T-cell (primary cell): ENCODE measurements at places on chromosomes 12 and 14. TPM values are rescaled to one million over a fixed set of nuclear protein-coding genes. Genes with fewer than 3 reads are reported as not detected.

- no peak for DNase-seq
Measured at GRCh38 chr12:124463341-124463921, 104.0 kb downstream of the NCOR2 start.

The SRP54 gene
- 41.5 TPM for total RNA-seq

- DNase-seq, result no peak
Measured at GRCh38 chr14:59020382-59020781, 168.1 kb upstream of the DAAM1 start.

The OVCH1 gene
- total RNA-seq, result not detected

DNA sequence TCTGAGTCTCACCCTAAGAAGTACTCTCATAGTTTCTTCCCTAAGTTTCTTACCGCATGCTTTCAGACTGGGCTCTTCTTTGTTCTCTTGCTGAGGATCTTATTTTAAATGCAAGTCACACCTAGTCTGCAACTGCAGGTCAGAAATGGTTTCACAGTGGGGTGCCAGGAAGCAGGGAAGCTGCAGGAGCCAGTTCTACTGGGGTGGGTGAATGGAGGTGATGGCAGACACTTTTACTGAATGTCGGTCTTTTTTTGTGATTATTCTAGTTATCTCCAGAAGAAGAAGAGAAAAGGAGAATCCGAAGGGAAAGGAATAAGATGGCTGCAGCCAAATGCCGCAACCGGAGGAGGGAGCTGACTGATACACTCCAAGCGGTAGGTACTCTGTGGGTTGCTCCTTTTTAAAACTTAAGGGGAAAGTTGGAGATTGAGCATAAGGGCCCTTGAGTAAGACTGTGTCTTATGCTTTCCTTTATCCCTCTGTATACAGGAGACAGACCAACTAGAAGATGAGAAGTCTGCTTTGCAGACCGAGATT is 1.7 kb downstream of the FOS start:
- DNase-seq, result no peak

GRCh38 chr14:20681348-20682126 is 2.8 kb upstream of the RNASE4 start:
- DNase-seq, result peak; percentile 85

- DNase-seq, result no peak
Measured at GRCh38 chr12:1176191-1176590, 185.2 kb downstream of the ERC1 start.

- DNase-seq, result peak; percentile 55
Measured at GRCh38 chr14:65100922-65101541, 1.3 kb downstream of the MAX start.
